ENCODE measurements at places on chromosomes 4 and X.

- DNase-seq: peak; percentile 31
Observed at GRCh38 chr4:30717208-30718020, 2.8 kb upstream of the PCDH7 start.

DNA sequence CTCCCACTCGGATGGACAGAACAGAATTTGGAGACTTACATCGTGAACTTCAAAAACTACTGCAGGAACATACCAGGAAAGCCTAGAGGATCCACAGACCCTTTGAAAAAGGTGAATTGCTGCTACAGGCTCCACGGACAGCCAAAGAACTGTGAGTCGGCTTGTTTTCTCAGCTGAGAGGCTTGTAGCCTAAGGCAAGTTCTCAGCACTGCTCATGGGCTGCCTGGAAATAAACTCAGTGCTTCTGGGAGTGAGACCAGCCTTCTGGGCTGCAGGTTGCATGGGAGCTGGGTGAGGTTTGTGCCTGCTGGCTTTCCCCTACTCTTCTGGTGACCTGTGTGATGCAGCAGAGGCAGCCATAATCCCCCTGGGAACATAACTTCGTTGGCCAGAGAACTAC, 1397.6 kb downstream of the FAM133A start:
- no peak for DNase-seq

GRCh38 chr4:156137679-156138473, 184.2 kb upstream of the CTSO start:
- DNase-seq: no peak

DNA sequence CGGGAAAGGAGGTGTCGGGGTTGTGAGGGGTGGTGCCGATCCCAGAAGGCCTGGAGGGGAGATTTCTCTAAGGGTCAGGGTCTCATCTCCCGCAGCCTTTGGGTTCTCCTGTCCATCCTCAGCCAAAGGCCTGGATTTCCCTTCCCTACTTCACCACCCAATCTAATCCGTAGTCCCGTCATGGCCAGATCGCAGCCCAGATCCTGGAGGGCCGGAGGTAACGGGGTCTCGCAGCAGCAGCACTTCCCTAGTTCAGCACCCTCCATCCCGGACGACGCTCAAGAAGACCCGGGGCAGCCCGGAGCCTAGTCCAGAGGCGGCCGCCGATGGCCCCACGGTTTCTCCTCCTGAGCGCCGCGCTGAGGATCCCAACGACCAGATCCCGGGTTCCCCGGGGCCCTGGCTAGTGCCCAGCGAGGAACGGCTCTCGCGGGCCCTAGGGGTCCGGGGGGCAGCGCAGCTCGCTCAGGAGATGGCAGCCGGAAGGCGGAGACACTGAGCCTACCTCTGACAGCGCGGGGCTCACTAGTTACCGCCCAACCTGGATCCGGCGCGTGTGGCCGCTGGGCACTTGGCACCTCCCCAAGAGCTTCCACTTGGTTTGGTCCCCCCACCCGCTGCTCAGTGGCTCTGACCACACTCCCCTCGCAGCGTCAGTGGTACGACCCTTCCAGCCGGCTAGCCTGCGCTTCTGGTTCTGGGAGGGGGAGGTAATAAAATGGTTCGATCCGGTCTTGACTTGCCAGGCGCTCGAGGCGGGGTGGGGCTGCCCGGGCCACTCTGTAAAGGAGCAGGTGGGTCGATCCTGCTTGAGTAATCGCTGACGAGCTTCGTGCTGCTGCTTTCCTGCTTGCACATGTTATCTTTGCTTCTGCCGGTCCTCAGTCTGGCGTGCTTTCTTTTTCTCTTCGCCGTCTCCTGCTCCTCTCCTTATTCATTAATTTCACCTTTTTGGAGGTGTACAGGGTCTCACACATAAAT, 3.6 kb downstream of the MAGIX start:
- peak; percentile 54 for DNase-seq

GRCh38 chr4:2248044-2248780, 6.3 kb upstream of the HAUS3 start:
- DNase-seq: peak; percentile 4

GRCh38 chrX:50889582-50889981, 21.0 kb upstream of the BMP15 start:
- DNase-seq: no peak

- DNase-seq: no peak
Observed at GRCh38 chr4:58761563-58761962, 1651.4 kb upstream of the IGFBP7 start.

- no peak for DNase-seq
Observed at GRCh38 chrX:11540532-11541377, 125.0 kb downstream of the ARHGAP6 start.

- DNase-seq: no peak
Observed at GRCh38 chr4:185142564-185142911, 528 bp upstream of the SLC25A4 start.

DNA sequence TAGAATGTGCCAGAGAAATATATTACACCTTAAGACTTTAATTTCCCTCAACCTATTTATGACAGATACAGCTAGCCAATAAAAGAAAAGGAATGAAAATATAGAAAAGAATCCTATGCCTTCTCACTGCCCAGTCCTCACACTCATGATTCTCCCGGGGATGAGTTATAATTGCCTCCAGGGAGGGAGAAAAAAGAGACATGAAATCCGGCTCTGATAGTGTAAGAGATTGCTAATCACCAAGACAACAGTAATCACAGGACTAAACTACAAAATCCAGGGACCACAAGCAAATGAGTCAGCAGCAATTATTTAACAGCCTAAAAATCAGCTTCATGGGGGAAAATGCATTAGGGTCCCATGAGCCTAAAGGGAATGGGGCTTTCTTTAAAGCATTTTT, 95.9 kb upstream of the DUSP21 start:
- no peak for DNase-seq

- DNase-seq: no peak
Observed at GRCh38 chr4:143362349-143363046, 25.8 kb downstream of the GAB1 start.

DNA sequence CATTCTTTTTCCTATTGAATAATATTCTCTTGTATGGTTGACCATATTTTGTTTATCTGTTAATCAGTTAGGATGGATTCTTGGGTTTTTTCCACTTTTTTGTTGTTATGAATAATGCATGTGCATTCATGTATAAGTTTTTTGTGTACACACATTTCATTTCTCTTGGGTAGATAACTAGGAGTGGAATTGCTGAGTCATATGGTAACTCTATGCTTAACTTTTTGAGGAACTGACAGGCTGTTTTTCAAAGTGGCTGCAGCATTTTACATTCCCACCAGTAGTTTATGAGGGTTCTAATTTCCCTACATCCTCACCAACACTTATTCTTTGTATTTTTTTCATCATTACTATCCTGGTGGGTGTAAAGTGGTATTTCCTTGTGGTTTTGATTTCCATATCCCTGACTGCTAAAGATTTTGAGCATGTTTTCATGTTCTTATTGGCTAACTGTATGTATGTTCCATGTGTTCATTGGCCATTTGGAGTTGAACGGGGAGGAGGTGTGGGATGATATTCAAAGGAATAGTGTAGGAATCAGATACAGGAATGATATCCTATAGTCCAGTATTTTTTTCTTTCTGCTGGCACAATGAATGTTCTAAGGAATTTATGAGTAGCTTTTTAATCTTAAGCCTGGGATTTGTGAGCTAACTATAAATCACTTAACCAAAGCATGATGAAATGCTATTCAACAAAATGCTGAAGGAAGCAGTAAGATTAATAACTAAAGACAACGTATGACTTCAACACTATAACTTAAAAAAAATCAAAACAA, 114.3 kb downstream of the AMELX start:
- DNase-seq: no peak

DNA sequence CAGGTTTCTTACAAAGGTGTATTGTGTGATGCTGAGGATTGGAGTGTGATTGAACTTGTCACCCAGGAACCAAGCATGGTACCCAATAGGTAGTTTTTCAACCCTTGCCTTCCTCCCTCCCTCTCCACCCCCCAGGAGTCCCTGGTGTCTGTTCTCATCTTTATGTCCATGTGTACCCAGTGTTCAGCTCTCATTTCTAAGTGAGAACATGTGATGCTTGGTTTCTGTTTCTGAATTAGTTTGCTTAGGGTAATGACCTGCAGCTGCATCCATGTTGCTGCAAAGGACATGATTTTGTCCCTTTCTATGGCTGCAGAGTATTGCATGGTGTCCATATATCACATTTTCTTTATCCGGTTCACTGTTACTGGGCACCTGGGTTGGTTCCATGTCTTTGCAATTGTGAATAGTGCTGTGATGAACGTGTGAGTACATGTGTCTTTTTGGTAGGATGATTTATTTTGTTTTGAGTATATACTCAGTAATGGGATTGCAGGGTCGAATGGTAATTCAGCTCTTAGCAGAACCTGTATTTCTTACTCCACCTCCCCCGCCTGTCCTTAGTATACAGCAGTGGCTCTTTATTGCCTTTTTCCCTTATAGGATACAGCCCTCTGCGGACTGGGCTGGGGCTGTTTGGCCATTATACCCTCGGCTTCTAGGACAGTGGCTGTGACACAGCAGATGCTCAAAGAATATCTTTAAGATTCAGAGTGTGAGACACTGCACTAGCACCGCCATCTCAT, 145.4 kb downstream of the PTTG2 start:
- no peak for DNase-seq

- DNase-seq: no peak
Observed at GRCh38 chrX:46812445-46812844, 24.4 kb upstream of the RP2 start.

DNA sequence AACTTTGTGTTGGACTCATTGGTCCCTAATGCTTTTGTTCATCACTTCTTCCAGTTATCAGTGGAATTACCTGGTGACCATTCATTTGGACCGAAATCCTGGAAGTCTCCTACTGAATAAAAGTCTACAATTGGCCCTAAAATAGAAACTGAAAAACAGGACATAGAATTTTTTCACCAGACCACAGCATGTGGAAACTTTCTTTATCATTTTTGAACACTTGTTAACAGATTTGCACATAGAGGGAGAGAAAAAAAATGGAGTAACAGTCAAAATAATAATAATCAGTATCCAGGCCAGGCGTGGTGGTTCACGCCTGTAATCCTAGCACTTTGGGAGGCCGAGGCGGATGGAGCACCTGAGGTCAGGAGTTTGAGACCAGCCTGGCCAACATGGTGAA, 7.1 kb downstream of the EPGN start:
- DNase-seq: no peak

DNA sequence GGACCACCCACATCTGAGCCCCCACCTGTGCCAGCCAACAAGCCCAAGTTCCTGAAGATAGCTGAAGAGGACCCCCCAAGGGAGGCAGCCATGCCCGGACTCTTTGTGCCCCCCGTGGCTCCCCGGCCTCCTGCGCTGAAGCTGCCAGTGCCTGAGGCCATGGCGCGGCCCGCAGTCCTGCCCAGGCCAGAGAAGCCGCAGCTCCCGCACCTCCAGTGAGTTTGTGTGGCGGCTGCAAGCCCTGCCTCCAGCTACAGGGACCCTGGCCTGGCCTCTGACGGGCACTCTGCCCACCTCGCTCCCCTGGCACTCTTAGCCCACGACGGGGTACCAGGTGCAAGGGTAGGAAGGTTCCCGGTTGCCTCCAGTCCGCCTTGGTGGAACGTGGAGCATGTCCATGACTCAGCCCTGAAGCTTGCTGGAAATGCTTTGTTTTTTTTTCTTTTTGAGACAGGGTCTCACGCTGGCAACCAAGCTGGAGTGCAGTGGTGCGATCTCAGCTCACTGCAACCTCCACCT, 13.7 kb upstream of the ADD1 start:
- no peak for DNase-seq

DNA sequence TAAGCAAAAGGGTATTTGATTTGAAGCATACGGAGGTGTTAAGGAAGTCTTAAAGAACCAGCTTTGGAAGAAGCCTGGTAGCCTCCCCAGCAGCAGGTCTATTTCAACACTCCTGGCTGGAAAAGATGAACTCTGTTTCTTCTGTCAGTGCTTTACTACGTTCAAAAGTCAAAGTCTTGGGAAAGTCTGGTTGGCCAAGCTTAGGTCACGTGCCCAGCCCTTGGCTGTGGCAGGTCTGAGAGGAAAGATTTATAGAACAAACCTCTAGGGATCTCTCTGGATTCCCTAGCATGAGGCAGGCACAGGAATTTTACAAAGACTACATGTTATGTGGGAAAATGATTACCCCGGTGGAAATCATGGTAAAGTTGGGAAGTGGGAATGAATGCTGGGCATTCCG, 8.6 kb upstream of the ARHGAP10 start:
- DNase-seq: no peak

DNA sequence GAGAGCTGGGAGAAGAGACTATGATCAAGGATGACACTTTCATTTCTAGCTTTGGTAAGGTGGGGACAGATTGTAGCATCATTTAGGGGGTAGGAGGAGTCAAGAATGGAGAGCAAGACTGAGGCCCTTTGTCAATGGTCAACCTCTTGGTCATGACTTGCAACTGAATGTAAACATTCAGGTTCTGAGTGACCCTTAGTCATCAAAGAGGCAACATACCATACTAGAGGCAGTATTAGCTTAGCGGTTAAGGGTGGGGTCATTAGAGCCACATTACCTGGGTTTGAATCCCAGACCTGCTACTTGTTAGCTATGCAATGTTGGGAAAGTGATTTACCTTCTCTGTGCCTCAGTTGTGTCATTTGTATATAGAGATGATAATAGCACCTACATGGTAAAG, 76.5 kb downstream of the MED28 start:
- no peak for DNase-seq

DNA sequence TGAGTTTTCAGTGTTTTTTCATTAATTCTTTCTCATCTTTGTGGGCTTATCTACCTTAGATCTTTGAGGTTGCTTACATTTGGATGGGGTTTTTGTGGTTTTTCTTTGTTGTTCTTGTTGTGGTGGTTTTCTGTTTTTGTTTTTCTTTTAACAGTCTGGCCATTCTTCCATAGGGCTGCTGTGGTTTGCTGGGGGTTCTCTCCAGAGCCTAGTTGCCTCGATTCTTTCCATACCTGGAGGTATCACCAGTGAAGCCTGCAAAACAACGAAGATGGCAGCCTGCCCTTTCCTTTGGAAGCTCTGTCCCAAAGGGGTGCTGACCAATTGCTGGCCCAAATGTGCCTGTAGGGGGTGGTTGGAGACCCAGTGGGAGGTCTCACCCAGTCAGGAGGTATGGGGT, 168.6 kb upstream of the CLNK start:
- no peak for DNase-seq

- DNase-seq: no peak
Observed at GRCh38 chr4:2062808-2063524, 3.8 kb downstream of the NAT8L start.

DNA sequence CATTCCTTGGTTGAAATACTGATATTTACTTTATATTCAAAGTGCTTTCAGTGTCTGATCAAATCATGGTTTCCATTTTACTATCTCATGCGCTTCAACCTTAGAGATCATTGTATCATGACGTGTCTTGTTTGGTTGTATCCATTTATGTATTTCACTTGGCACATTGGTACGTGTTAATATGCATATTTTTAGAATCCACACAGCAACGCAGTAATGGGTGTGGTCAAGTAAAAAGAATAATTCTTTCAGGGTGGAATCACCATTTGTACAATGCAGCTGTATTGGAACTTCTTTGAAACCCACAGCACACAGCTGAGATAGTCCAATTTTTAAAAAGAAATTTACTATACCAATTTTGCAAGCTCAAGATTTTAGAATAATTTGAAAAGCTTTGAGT, 29.1 kb downstream of the VCX start:
- no peak for DNase-seq

- no peak for DNase-seq
Observed at GRCh38 chr4:129152350-129152749, 56.4 kb downstream of the C4orf33 start.

- DNase-seq: peak; percentile 58
Observed at GRCh38 chrX:1592470-1593142, 1.2 kb downstream of the AKAP17A start.

- no peak for DNase-seq
Observed at GRCh38 chrX:42967681-42968300, 189.8 kb upstream of the PPP1R2C start.
